ENCODE measurements at places on chromosomes 3 and 15.

DNA sequence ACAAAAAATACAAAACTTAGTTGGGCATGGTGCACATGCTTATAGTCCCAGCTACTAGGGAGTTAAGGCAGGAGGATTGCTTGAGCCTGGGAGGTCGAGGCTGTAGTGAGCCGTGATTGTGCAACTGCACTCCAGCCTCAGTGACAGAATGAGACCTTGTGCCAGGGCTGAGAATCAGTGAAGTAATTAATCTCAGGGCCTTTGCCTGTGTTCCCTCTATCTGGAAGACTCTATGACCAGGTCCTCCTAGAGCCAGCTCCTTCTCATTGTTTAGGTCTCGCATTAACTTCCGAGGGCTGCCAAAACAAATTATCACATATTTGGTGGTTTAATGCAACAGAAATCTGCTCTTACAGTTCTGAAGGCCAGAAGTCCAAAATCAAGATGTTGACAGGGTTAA, 41.4 kb upstream of the FLNB start:
- DNase-seq: no peak

DNA sequence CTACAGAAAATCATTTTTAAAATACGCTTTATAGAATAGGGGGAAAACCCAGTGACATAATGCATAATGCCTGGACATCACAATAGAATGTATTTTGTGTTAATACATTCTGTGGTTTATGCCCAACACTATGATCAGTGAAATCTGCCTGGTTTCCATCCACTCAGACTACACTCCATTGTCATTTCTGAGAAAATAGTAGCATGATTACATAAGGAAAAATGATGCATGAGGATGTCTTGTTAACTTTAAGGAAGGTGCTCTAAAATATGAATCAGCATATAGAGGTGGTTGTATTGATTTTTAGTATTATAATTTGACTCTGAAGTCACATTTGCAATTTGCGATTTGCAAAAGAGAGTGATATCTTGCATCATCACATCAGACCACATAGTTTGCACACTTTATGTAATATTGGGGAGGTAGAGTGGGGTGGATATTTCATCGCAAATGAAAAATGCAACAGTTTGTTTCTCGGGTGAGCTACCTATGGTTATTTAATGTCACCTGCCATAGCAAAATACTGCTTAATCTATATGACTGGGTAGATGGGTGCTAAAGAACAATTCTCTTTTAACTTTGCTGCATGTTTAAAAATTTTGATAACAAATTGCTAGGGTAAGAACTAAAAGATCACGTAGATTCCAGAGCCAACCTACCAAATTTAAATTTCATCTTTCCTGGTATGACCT, 403.9 kb downstream of the IL5RA start:
- no peak for DNase-seq

DNA sequence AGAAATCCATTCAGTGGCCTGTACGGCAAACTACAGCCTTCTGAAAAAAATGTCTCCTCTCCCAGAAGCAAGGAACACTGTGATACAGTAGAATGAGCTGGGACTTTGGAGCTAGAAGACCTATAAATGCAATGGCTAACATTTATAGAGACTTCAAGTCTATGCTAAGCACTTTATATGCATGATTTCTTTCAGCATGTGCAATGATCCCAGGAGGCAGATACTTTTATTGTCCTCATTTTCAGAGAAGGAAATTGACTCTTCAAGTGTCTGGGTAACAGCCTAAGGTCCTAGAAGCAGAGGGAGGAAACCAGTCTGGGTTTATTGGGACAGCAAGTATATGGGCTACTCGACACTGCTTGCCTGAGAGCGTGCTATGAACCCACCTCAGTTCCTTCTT, 140.9 kb downstream of the ALDH1A2 start:
- DNase-seq: no peak

DNA sequence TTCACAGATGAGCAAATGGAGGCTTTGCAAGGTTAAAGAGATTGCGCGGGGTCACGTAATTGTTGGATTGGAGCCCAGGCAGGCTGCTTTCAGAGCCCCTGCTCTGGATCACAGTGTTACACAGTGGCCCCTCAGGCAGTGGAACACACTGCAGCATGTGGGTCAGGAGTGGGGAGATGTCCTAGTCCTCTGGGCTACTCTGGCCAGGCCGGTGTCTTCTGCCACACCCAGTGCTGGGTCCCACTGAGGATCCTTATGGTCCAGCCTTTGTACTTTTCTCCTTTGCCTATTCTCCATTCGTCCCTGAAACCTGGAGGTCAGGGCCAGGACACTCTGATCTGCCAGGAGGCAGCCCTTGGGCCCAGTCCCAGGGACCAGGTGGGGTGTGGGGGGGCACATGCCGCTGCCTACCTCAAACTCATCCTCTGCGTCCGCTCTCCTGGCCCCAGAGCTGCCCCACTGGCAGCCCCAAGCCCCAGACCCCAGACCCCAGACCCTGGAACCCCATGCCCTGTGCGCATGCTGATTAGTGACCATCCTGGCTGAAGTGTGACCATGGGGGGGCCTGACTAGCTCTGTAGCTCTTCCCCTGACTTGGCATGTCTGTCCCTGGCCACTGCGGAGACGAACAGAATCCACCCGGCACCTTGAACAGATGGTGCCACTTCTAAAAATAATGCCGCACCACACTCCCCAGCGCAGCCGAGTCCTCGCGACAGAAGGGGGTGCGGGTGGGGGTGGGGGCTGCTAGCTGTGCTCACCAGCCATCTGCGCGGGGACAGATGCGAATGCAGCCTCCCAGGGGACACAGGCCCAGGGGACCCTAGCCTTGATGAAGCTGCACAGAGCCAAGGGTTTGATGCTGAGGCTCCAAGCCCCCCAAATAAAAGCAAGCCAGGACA, 41.6 kb downstream of the ATP2B2 start:
- no peak for DNase-seq

DNA sequence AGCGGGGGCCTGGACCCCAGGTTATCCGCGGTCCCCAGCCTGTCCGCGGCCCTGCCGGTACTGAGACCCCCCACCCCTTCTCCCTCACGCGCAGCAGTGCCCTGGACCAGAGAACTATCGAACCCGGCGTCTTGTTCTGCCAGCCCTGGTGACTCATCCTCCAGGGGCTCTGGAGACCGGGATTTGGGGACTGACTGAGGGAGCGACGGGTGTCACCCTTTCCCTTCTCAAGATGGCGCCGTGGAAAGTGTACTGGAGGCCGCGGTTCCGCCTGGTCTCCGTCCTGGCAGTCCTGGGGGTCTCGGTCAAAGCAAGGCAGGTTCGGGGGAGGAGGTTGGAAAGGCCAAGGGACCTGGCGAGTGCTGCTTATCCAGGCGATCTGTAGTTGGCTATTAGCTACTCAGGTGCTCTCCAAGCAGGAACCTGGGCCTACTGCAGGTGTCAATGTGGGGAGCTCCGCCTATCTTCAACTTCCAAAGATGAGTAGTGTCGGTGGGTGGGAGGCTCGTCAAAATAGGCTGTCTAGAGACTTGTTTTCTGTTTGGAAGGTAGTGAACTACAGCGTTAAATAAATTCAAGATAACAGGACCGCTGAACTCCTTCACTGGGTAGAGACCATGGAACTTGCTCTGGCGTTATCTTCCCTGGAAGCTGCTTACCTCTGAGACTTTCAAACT, 790 bp downstream of the RAB5A start:
- no peak for DNase-seq

- no peak for DNase-seq
Measured at GRCh38 chr3:41095702-41096101, 103.6 kb upstream of the CTNNB1 start.

DNA sequence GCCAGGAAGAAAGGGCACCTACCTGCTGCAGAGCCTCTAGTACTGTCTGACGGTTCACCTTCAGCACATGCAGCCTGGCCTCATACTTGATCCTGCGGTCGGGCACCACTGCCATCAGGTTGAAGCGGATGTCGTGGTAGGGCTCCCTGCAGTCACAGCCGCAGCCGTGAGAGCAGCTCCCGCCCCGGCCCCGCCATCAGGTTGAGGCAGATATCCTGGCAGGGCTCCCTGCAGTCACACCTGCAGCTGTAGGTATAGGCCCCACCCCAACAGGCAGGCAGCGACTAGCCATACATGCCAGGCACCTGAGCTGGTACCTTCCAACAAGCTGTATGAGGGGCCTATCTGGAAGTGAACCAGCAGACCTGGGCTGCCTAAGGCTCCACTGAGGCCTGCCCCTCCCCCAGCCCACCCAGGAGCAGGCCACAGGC, 38.7 kb downstream of the SEMA3G start:
- no peak for DNase-seq

DNA sequence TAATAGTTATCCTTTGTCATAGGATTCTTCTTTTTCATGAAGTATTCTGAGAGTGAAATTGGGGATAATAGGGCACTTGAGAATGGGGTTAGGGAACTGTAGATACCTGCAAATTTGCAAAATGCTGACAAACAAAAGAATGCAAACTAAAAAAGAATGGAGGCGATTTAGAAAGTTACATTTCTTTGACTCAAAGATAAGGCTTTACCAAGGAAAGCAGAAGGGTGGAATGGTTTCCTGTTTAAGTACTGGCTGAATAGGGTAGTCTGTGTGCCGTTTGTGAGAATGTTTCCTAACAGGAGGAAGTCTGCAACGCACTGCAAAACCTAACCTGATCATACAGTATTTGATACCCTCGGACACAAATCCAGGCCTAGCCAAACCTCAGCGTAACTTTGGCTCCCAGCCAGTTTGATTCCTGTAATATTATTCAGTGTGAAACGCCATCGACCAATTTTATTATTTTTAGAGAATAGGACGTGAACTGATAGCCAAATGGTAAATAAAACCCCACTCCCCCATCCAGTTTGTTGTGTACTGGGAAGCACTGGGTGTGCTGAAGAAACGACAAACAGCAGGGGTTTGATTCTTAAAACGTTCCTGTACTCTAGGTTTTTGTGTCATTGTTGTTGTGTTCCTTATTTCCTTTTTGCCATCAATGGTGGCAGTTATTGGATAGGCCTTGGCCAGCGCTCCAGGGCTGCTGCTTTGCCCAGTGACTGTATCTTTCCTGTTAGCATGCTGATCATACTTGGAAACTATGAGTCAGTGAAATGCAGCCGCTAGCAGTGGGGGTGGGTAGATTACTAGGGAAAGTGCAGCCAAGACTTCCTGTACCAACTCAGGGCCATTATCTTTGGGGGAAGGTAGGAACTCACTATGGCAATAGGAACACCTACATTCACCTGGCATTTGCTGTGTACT, 148.0 kb upstream of the TBL1XR1 start:
- DNase-seq: peak; percentile 90

DNA sequence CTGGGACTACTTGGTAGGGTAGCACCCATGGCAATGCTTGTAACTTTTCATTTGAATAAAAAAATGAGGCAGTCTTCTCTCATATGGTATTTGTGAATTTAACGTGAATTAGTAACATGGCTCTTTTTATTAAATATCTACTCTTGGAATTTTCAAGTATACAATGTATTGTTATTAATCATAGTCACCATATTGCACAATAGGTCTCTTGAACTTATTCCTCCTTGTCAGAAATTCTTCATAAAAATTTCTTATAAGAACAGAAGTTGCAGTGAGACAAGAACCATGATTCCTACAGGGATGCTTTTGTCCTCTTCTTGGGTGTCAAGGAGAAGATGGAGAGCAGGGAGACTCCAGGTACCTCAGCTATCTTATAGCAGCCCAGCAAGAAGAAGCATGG, 203.8 kb upstream of the FEZF2 start:
- DNase-seq: no peak
